ENCODE measurements at places on chromosomes 6 and 20.
A peak's percentile ranks its signal among the peaks of the same experiment; 100 is the strongest.

DNA sequence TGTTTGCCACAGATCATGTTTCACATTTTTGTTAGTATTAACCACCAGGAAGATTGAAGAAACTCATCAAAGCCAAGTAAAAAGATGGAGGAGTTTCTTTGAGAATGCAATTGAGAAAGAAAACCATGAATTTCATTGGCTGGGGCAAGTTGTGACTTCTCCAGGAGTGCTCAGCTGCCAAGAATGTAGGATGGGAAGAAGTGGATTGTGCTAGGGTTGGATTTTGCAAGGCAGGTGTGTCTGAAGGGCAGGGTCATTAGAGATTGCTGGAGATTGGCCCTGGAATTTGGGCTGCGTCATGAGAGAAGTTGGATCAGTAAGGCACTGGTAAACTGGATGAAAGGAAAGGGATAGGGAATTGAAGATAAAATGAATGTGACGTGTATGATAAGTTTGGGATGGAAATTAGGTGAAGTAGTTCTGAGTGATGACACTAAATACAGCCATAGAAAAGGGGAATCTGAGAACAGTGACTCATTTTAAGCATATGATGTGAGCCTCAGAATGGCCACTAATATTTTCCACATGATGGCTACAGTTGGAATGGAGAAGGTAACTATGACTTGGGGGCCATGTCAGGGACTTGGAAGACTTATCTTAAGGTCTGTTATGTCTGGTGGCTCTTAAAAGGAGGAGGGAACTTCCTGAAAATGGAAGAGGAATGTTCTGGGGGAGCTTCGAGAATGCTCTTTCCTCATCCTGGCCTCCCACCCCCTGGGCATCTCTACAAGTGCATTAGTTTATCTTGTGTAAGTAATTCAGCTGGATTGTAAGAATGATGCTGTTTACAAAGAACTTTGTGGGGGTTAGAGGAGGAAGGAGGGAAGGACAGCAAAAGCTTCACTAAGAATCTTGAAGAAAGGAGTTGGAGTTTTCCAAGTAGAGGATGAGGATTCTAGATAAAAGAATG lies 27.8 kb upstream of the ERVFRD-1 start:
- ATAC-seq, result peak; percentile 69

DNA sequence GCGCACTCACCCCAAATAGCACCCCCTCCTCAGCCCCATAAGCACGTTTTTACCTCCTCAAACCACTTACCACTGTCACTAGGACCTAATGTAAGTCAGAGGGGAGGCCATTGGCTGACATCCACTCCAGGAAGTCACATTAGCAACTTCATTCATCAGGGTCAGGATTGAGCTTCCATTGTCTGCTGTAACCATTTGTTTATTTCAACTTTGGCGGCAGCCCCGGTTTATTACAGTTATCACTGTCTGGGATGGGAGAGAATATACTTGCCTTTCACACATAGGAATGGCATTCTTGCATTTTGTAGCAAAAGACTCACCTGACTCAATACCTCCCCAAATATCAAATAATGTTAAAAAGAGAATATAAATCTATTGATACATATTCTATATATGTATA lies 38.3 kb downstream of the MAFB start:
- no peak for ATAC-seq

DNA sequence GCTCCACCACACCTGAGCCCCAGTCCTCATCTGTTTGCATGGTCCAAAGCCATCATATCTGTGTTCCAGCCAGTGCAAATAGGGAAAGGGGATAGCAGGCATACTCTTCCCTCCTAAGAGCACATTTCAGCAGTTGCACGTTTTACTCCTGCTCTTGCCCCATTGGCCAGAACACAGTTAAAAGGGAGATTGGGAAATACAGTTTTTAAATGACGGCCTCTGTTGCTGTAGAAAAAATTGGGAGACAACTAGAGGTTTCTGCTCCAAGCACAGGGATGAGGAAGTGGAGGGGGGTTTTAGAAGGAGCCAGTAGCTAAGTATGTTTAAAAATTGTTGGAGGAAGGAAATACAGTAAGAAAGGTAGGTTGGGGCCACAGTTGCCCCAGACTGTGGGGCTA lies 14.6 kb upstream of the STK35 start:
- no peak for ATAC-seq

GRCh38 chr20:49387581-49387939 lies 94.9 kb downstream of the KCNB1 start:
- ATAC-seq, result no peak

DNA sequence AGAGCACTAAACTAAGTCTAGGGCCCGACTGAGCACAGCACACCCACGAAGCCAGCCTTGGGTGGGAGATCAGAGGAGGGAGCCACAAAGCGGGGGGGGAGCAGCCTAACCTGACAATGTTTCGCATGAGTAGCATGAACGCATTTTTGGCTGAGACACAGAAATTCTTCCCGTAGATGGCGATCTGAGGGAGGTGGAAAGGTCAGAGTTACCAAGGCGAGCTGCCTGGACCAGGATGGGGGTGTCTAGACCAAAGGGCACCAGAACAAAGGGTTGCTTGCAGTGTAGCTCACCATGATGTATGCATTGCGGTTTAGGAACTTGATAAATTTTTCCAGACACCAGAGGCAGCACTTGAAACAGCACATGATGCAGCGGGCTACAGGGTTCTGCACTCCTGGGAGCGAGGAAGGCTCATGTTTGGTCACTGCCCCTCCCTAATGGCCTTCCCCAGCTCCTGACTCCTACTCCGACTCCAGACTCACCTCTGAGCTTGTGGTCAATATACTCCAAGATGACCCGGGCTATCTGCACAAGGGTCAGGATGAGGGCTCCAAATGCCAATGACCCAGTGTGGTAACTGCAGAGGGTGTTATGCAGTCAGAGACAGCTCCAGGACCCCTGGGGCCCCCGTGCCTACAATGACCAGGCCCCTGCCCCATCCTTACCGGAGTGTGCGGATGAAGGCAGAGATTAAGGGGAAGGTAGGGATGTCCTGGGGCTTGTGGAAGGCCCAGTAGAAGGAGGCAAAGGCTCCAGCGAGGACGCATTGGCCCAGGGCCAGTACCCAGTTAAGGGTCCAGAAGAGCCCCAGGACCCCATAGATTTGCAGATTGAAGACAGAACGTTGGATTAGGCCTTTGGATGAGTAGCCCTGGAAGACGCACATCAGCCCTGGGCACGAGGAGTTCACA lies 2.8 kb upstream of the NEU1 start:
- no peak for ATAC-seq

DNA sequence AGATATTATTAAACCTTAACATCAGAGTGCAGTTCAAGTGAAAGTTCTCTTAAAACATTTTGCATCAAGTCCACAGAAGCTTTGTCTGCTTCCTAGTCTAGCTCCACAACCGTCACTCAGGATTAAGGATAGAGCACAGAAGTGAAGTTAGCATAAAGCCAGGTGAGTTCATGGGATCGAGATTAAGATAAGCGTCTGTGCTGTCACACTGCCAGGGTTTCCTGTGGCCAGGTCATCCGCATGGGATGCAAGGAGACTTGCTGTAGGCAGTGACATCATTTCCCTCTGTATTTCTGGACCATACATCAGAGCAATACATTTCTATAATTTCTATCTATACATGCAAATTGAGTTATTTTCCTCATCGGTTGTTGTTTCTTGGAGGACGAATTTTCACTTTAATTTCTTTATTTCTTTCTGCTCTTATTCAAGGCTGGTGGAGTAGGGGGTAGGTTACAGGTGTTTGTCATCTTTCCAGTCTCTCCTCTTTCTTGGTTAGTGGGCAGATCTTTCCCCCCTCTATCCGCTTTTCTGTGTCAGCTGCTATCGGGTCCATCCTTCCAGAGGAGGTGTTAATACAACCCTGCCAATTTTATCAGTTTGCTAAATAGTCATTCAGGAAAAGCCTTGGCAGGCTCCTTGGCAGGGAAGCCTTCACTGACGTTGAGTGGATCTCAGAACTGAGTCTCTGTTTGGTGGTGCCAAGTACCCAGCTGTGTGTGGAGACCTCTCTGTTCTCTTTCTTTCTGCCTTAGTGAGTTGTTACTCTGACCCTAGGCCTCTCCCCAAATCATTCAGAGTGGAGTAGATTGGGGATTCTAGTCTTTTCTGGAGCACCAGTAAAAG lies 307.6 kb upstream of the MAP3K7 start:
- ATAC-seq, result no peak

- no peak for ATAC-seq
These were observed 17.6 kb upstream of the IFNGR1 start for GRCh38 chr6:137236581-137237355.

- ATAC-seq, result no peak
These were observed 65.9 kb downstream of the PPP1R14C start for GRCh38 chr6:150208611-150209352.

- no peak for ATAC-seq
These were observed 14.4 kb downstream of the DACT2 start for GRCh38 chr6:168305096-168305749.

DNA sequence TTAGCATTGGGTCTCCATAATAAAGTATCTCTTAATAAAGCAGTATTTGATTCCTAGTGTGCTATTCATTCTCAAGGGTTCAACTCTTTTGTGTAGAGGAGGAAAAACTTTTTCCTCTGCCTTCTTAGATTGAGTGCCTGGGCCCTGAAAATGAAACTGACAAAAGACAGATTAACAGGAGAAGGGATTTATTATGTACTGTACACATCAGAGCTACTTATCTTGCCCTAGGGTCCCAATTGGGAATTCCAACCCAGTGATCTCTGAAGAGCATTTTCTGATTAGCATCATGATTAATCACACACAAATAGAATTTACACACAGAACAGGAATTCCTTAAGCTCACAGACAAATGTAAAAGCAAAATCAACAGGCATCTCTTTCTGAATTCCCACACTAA lies 128.9 kb downstream of the CD164 start:
- ATAC-seq, result no peak

DNA sequence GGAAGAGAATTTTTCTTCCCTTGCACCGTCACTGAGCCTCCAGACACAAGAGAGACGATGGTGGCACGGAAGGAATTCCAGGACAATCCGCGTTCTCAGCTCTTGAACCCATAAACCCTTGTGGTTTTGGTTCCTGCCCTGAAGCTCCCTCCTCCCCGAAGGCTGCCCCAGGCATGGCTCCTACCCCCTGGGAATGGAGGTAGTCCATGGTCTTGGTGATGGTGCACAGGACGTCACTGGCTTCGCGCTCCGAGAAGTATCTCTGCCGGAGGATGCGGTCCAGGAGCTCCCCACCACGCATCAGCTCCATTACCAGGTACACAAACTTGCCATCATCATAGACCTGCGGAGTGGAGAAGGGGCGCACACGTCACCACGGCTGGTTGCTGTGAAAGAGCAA lies 47.5 kb upstream of the MPC1 start:
- ATAC-seq, result no peak

DNA sequence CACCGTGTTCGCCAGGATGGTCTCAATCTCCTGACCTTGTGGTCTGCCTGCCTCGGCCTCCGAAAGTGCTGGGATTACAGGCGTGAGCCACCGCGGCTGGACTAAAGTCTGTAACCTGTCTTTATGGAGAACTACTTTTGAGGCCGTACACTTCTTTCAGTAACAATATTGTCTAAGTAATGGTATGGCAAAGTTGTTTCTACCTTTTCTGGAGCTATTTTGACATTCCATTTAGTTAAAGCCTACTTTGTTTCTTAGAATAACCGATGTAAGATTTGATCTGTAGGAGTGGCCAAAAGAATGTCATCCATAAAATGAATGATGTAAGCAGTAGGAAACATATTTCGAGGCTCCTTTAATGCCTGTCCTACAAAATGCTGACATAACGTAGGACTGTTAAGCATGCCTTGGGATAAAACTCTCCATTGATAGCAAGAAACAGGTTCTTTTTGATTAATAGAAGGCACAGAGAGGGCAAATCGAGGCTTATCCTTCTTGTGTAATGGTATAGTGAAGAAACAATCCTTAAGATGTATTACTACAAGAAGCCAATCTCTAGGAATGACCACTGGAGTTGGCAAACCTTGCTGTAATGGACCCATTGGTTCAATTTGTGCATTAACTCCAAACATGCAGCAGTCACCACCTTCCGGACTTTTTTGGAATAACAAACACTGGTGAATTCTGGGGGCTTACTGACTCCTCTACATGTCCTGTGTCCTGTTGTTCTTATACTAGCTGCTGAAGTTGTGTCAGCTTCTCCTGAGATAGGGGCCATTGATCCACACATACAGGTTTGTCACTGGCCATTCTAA lies 35.9 kb downstream of the HLA-DRA start:
- no peak for ATAC-seq

GRCh38 chr6:107691062-107691751 lies 132.9 kb downstream of the SCML4 start:
- ATAC-seq, result no peak

- ATAC-seq, result no peak
These were observed 66.4 kb downstream of the CTCFL start for GRCh38 chr20:57458400-57459160.

DNA sequence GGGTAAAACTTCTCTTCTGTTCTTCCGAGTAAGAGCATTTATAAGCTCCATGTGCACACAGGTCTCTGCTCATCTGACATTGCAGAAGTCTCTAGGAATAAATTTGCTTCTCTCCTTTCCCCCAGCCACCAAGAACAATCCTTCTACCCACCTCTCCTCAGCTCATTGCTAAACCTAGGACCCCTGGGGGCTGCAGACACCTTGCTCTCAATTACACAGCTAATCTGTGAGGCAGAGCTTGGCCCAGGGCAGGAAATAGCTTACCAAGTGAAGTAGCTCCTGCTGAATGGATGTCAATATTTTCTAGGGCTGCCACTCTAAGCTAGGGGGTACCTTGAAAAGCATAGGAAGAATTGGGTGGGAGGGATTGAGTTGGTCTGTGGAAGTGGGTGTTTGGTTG lies 44.0 kb downstream of the EIF2S2 start:
- ATAC-seq, result no peak

- ATAC-seq, result no peak
These were observed 16.9 kb downstream of the LAMA5 start for GRCh38 chr20:62350098-62350628.

GRCh38 chr6:168217880-168218537 lies 101.6 kb downstream of the DACT2 start:
- no peak for ATAC-seq

GRCh38 chr6:3359101-3359752 lies 97.6 kb downstream of the SLC22A23 start:
- no peak for ATAC-seq

DNA sequence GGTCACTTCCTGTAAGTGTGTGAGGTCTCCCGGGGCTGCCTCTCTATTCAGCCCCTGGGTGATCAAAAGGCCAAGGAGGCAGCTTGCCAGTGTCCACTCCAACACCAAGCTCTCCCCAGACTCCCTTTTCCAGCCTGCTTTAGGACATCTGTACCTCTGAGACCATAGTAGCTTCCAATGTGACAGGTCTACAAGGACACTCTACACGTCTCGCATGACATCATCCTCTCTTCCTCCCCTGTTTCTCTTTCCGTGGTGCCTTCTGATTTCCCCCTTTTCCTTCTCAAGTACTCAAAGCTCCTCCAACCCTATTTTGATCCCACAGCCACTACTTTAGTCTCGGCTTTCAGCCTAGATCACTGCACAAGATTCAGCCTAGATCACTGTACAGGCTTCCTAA lies 26.4 kb downstream of the HLA-F start:
- no peak for ATAC-seq
